Neuronal stem cell (in vitro differentiated cells): ENCODE measurements at places on chromosomes 4 and X.

GRCh38 chr4:152657657-152658056 is 22.1 kb downstream of the TMEM154 start:
- DNase-seq = no peak

DNA sequence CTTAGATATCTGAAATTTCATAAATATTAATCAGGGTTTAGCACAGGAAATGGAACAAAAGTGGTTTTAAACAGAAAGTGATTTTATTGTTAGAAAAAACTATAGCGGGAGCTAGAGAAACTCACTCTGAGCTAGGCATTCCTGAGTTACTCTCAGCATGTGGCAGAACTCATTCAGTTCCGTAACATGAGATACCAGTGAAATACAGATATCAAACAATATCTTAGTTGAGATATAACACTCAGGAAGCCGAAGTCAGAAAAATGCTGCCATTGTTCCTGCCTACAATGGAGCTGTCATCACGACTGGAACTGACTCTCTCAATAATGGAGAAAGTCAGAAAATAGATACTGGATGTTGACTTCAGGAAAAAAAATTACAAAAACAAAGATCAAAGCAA is 1428.7 kb downstream of the PCDH18 start:
- DNase-seq = no peak

DNA sequence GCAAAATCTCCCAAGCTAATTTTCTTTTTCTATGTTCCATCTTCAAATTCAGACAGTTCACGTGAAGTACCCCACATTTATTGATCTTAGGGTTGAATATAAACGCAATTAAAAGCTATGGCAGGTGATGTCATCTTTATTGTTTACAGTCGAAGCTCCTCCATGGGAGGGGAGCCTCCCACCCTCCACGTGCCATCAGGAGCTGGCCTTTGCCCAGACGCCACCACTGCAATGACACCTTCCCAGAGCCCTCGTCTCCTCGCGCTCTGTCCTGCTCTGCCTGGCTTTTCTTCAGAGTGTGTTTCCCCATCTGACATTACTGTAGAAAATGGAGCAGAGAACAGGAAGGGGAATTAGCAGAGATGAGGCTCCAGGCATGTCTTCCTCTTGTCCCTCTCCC is 18.8 kb upstream of the CYP4V2 start:
- DNase-seq = no peak

- no peak for DNase-seq
Observed at GRCh38 chr4:100026066-100026465, 76.0 kb upstream of the H2AZ1 start.

- no peak for DNase-seq
Observed at GRCh38 chr4:31005037-31005436, 284.9 kb downstream of the PCDH7 start.

DNA sequence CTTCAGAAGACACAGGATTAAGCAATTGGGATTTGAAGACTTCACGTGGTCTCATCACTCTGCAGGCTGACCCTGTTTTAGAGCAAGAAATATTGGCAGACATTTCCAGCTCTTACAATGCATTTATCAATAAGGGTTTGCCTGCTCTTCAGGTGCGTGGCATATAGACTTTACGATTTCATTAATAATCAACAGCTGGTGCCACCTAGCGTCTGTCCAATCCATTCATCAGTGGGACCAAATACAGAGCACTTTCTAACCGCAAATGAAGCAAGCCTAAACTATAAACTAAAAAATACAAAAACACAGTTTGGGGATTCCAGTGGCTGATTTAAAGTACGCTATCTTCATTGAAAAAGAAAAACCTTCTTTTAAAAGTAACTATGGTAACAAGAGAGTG is 125.4 kb upstream of the DMD start:
- DNase-seq = no peak
